ENCODE measurements at places on chromosomes 12 and 14.

GRCh38 chr14:70893858-70894291, 13.4 kb upstream of the PCNX1 start:
- DNase-seq: no peak

DNA sequence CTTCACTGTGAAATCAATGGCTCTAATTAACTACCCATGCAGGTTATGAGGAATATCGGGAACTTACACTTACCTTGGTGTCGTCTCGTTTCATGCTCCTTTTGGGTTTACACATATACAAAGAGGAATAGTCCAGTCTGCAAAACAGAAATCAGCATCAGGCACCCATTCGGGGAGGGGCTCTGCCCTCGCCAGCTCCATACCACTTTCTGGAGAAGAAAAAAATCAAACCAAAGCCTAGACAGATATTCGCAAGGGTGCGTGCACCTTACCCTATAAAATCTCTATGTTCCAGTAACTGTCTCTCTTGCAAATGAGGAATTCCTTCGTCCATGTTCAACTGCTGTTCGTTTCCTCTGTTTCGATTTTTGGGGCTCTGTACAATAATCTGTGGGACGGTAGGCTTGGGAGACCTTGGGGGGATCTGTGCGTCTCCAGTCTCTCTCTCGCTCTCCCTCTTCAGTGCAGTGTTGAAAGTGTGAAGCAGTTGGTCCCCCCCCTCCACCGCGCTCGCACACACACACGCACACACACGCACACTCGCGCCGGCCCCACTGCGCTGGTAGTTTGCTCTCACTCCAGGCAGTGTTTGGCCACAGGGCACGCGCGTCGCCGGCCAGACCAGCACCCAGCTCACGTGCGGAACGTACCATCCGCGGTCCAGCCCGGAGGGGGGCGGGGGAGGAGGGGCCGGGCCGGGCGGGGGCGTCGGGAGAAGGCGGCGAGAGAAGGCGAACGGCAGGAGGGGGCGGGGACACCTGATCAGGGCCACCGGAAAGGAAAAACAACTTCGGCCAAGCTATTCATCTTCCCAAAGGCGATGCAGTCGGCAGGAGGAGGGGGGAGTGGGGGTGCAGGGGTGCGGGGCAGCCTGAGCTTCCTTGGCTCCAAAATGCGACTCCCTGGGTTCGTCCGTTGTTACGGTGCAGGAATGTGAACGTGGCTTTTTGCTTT, at the start of gene BHLHE41:
BHLHE41 (minus strand) TSS at position 592 of the 954 bp plus-strand sequence; CDS start at position 334, 258 bp downstream.
- DNase-seq: no peak

GRCh38 chr14:99887407-99887806, 94.2 kb downstream of the EML1 start:
- no peak for DNase-seq

DNA sequence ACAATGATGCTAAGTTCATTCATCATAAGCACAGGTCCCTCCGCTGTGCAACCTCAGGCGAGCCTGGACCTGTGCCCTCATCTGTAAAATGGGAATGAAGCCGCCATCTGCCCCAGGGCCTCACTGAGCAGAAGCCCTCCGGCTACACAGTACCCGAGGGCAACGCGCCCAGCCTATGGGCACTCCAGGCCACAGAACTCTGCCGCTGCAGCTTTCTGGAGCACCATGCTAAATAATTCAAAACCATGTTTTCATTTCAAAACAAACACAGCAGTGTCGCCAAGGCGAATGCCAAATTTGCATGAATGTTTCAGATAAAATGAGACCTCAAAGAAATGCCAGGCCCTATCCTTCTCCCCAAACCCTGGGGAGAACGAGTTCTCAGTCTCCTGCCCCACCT, 4.0 kb downstream of the NCOR2 start:
- no peak for DNase-seq

GRCh38 chr14:23380197-23380914, 3.5 kb downstream of the CMTM5 start:
- DNase-seq: no peak

GRCh38 chr12:1115484-1116231, 124.6 kb downstream of the ERC1 start:
- DNase-seq: no peak

GRCh38 chr14:92874962-92875661, 47.8 kb upstream of the CHGA start:
- no peak for DNase-seq

DNA sequence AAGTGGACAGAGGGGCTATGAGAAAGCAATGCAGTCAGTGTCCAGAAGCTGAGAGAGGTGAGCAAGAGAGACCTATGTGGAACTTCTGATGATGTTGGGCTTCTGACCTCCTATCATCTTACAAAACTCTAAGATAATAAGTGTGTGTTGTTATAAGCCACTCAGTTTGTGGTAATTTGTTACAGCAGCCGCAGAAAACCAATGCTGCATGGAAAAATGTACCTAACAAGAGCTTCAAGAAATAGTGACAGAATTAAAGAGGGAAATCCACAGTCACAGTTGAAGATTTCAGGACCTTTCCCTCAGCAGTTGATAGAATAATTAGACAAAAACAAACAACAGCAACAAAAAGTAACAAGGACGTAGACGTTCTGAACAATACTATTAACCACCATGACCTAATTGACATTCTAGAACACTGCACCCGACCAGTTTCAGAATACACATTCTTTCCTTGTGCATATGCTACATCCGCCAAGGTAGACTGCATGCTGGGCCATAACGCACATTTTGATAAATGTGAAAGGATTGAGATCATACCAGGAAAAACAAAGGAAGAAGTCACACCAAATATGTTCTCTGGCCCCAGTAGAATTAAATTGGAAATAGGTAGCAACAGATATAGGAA, 1.8 kb upstream of the EVL start:
- DNase-seq: no peak

DNA sequence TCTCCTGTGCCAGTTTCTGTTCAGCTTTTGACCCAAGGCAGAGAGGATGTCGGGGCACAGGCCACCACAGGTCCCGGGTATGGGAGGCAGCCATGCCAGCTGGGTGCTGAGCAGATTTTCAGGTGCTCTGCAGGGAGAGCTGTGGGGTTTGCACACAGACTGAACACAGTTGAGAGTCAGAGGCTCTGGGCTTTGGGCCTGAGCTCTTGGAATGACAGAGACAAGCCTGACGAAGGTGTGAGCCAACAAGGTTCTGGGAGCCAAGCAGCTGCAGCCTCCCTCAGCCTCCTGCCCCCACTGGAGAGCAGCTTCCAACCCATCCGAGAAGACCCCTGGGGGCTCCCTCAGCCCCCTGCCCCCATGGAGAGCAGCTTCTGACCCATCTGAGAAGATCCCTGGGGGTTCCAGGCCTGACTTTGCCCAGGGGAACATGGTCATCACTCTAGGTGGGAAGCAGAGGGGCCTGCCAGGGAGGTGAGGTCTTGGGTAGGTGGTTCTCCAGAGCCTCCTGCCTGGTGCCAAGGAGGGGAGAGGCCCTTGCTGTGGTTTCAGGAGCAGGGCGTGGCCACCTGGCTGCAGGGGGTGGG, 13.8 kb downstream of the FBRSL1 start:
- DNase-seq: no peak

DNA sequence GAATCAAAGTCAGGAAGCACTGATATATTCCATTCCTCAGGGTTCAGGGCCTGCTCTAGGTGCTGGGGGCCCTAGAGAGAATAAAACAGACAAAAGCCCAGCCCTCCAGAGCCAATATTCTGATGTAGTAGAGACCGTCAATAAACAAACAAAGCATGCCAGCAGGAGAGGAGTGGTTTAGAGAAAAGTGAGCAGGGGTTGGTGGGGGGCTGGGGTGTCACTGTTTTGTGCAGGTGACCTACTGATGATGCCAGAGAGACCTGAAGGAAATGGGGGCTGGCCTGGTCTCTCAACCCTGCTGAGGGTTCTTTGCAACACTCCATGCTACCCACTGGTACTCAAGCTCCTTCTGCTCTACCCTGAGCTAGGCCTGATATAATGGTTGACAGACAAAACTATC, 26.5 kb downstream of the IL26 start:
- DNase-seq: no peak

GRCh38 chr12:12788131-12788530, 2.7 kb downstream of the APOLD1 start:
- DNase-seq: no peak

All from stimulated activated CD4-positive, alpha-beta T cell treated with anti-CD3 and anti-CD28 coated beads, TNF-alpha, amount 100 ng/mL, for 48 hours (primary cell).